ENCODE measurements at places on chromosomes 2 and 18.
A peak's percentile ranks its signal among the peaks of the same experiment; 100 is the strongest.

- no peak for DNase-seq
- H3K27ac ChIP-seq, result no peak overlapping the region
These were observed 25.7 kb downstream of the BCL11A start for GRCh38 chr2:60527762-60528161.

- no peak for DNase-seq
- no peak overlapping the region for H3K27ac ChIP-seq
- no peak overlapping the region for H3K4me3 ChIP-seq
- H3K27me3 ChIP-seq, result peaks cover 41% of the 10 kb centered on the region
- no peaks in the 10 kb centered on the region for H3K36me3 ChIP-seq
- no peaks in the 10 kb centered on the region for H3K4me1 ChIP-seq
These were observed 414.8 kb upstream of the HS6ST1 start for GRCh38 chr2:128733450-128733849.

GRCh38 chr2:85790499-85791188 is 36.9 kb downstream of the ATOH8 start:
- peaks cover 13% of the 10 kb centered on the region for H3K4me1 ChIP-seq
- no peak for DNase-seq
- H3K36me3 ChIP-seq, result no peaks in the 10 kb centered on the region

GRCh38 chr2:218406949-218407618 is 7.4 kb downstream of the CTDSP1 start:
- H3K27ac ChIP-seq, result 0 out of 2 replicates have a peak overlapping the region, but pooled peaks have one; percentile 19
- peak overlapping the region; percentile 59 for H3K4me3 ChIP-seq
- H3K4me1 ChIP-seq, result peaks cover 17% of the 10 kb centered on the region
- no peaks in the 10 kb centered on the region for H3K27me3 ChIP-seq
- peak; percentile 27 for DNase-seq

DNA sequence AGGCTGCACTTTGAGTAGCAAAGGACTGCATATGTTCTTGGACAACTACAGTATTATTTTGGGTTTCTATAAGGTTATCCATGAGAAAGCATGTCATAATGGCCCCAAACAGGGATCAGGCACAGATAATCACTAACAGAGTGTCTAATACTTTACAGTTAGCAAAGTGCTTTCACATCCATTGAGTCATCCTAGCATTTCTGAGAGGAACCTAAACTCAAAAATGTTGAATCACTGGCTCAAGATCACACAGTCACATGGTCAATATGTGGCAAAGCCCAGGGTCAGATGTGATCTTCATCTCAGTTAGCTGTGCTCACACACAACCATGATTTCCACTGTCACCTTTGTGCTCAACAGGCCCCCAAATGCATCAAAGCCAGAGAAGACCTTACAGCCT is 156.1 kb upstream of the VRK2 start:
- H3K4me1 ChIP-seq, result peaks cover 25% of the 10 kb centered on the region
- no peak overlapping the region for H3K4me3 ChIP-seq
- H3K36me3 ChIP-seq, result no peaks in the 10 kb centered on the region
- peak; percentile 53 for DNase-seq

DNA sequence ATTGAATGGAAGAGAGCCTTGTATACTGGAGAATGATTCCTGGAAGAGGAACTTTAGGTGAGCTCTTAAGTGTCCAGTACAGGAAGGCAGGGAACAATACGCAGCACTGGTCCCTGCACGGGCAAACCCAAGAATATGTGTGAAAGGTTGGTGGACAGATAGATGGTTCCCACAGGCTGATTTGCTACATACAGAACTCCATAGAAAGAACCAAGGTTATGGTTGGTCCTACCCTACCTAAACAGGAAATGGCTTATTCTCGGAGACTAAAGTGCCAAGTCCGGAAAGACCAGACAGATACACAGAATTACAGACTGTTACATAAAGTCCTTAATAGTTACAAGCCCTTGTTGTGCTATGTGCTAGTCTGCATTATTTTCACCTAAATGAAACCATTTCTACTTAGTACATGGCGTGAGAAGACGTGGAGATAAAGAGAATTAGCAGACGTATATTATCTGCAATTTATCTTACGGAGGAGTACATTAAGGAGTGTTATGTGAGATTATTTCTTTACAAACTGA is 1.2 kb downstream of the REV1 start:
- H3K4me3 ChIP-seq, result peak overlapping the region; percentile 86
- H3K36me3 ChIP-seq, result no peaks in the 10 kb centered on the region
- H3K27ac ChIP-seq, result peak overlapping the region; percentile 41
- peaks cover 14% of the 10 kb centered on the region for H3K4me1 ChIP-seq
- DNase-seq, result peak; percentile 54

DNA sequence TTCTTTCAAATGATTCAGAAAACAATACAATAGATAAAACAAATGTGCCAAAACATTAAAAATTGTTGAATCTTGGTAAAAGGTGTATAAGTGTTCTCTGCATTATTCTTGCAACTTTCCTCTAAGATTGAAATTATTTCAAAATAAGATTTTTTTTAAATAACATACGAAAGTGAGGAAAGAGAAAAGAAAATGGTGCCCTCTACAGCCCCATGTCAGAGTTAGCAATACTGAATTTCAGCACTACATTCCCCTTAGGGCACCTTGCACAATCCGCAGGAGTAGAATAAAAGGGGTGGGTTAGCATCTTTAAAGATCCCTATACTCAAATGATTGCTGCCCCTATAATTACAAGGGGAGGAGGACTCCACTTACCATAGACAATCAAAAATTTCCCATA is 433.7 kb downstream of the BCL11A start:
- peaks cover 18% of the 10 kb centered on the region for H3K27me3 ChIP-seq
- no peak for DNase-seq
- H3K4me1 ChIP-seq, result no peaks in the 10 kb centered on the region
- no peak overlapping the region for H3K27ac ChIP-seq
- H3K4me3 ChIP-seq, result no peak overlapping the region

GRCh38 chr2:134982603-134983002 is 64.0 kb downstream of the CCNT2 start:
- H3K36me3 ChIP-seq, result no peaks in the 10 kb centered on the region
- peaks cover 26% of the 10 kb centered on the region for H3K27me3 ChIP-seq
- no peak for DNase-seq
- no peaks in the 10 kb centered on the region for H3K4me1 ChIP-seq
- no peak overlapping the region for H3K27ac ChIP-seq
- H3K4me3 ChIP-seq, result no peak overlapping the region

DNA sequence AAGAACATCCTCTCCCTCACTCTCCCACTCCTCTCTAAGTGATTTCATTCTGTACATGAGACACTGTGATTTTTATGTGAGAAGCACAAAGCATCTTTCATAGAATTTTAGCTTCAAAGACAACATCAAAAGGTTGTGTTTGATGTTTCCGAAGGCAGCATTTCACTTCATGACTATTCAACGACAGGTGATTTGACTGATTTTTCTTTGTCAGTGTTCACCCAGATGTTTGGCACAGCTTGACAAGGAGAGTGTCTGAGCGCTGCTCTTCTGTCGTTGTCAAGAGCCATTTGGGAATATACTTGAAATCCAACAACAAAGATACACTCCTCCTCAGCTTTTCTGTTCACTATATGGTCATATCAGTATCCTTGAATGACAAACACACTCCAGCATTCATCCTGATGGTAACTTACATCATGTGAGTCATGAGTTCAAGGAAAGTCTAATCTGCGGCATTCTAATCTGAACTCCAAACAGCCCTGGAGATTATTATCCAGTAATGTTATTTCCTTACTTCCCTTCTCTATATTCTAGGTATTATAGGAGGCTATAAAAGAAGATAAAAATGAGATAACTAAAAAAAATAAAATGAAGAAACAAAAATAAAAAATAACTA is 45.9 kb upstream of the ST6GAL2 start:
- no peak for DNase-seq
- H3K4me3 ChIP-seq, result no peak overlapping the region
- H3K27me3 ChIP-seq, result no peaks in the 10 kb centered on the region

DNA sequence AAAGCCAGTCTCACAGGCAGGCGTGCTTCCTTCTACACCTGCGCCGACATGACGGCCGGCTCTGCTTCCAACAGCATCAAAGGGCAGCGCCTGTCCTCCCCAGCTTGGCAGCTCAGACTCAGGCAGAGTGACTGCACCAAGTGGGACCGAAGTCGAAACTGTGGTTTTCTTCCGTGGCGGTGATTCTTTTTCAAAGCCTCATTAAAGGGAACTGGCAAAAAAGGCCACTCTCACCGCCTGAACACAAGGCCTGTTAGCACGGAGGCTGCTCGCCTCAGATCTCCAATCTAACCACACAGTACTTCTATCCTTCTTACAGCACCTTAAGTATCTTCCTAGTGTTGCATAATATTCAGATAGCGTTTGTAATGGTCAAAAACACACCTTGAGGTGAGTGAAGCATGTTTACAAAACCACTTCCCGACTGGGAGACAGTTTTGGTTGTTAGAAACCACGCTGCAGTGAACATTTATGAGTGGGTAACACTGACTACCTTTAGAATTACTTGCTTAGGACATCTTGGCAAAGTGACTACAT is 236.4 kb downstream of the HDAC4 start:
- DNase-seq, result no peak
- no peak overlapping the region for H3K4me3 ChIP-seq
- no peaks in the 10 kb centered on the region for H3K36me3 ChIP-seq
- H3K4me1 ChIP-seq, result no peaks in the 10 kb centered on the region

- no peaks in the 10 kb centered on the region for H3K27me3 ChIP-seq
- H3K27ac ChIP-seq, result no peak overlapping the region
- peaks cover 16% of the 10 kb centered on the region for H3K4me1 ChIP-seq
These were observed 37.0 kb upstream of the CASP8 start for GRCh38 chr2:201223089-201224073.

- H3K27ac ChIP-seq, result no peak overlapping the region
- no peaks in the 10 kb centered on the region for H3K4me1 ChIP-seq
- H3K4me3 ChIP-seq, result no peak overlapping the region
- no peak for DNase-seq
These were observed 49.6 kb downstream of the ZBTB7C start for GRCh38 chr18:48359626-48360025.

- no peaks in the 10 kb centered on the region for H3K27me3 ChIP-seq
- no peak overlapping the region for H3K4me3 ChIP-seq
- peak overlapping the region; percentile 76 for H3K27ac ChIP-seq
- H3K4me1 ChIP-seq, result peaks cover 58% of the 10 kb centered on the region
- DNase-seq, result peak; percentile 90
These were observed 30.8 kb upstream of the GLS start for GRCh38 chr2:190849774-190850173.

- DNase-seq, result no peak
- no peaks in the 10 kb centered on the region for H3K27me3 ChIP-seq
- no peak overlapping the region for H3K27ac ChIP-seq
- peaks cover 8% of the 10 kb centered on the region for H3K4me1 ChIP-seq
These were observed 45.8 kb downstream of the DHX57 start for GRCh38 chr2:38829971-38830370.

- no peak overlapping the region for H3K4me3 ChIP-seq
- no peak for DNase-seq
- no peaks in the 10 kb centered on the region for H3K27me3 ChIP-seq
- no peaks in the 10 kb centered on the region for H3K36me3 ChIP-seq
- H3K27ac ChIP-seq, result no peak overlapping the region
These were observed 106.0 kb upstream of the TAF1B start for GRCh38 chr2:9737053-9737875.

DNA sequence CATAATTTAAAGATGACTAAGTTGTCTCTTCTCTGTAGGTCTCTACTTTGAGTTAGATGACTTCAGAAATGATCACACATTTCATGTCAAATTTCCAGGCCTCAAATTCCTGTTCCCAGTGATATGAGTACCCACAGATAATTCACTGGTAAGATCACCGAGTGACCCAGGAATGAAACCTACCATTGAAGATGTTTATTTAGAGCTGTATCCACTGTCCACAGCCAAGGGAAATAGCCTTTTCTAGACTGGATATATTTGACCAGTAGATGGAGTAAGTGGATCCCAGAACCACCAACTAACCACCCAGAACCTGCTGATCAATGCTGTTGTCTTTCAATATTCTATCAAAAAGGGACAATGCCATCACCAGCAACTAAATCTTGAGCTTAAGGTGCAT is 238.8 kb downstream of the SLC8A1 start:
- H3K27ac ChIP-seq, result no peak overlapping the region
- no peaks in the 10 kb centered on the region for H3K36me3 ChIP-seq
- DNase-seq, result peak; percentile 49

GRCh38 chr18:59821983-59822382 is 77.8 kb upstream of the PMAIP1 start:
- no peaks in the 10 kb centered on the region for H3K27me3 ChIP-seq
- no peak overlapping the region for H3K4me3 ChIP-seq
- H3K4me1 ChIP-seq, result peaks cover 4% of the 10 kb centered on the region

DNA sequence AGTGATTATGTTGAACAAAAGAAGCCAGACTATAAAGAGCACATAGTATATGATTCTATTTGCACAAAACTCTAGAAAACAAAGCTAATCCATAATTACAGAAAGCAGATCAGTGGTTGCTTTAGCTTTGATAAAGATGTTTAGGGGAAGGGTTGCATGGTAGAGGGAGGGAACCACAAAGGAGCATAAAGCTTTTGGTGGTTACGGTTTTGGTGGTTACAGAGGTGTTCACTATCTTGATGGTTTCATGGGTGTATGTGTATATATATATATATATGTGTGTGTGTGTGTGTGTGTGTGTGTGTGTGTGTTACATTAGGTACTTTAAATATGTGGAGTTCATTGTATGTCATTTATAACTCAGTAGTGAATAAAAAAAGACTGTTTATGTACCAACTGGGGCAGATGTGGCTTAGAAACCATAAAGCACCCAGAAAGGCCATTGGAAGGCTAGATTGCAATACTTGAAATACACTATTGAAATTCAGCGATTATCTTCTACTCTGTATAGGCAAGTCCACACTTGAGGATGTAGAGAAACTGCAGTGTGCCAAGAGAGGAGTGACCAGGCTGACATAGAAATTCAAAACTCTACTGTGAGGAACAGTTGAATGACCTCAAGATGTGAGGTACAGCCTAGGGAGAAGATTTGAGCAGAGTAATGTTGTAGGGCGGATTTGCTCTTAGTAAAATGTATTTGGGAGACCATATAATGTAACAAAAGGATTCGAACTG is 60.6 kb downstream of the CAB39 start:
- peaks cover 49% of the 10 kb centered on the region for H3K4me1 ChIP-seq
- no peaks in the 10 kb centered on the region for H3K27me3 ChIP-seq
- DNase-seq, result no peak

- no peaks in the 10 kb centered on the region for H3K36me3 ChIP-seq
- no peak for DNase-seq
- no peaks in the 10 kb centered on the region for H3K27me3 ChIP-seq
- no peak overlapping the region for H3K27ac ChIP-seq
These were observed 15.0 kb downstream of the TOGARAM2 start for GRCh38 chr2:28995765-28996750.

DNA sequence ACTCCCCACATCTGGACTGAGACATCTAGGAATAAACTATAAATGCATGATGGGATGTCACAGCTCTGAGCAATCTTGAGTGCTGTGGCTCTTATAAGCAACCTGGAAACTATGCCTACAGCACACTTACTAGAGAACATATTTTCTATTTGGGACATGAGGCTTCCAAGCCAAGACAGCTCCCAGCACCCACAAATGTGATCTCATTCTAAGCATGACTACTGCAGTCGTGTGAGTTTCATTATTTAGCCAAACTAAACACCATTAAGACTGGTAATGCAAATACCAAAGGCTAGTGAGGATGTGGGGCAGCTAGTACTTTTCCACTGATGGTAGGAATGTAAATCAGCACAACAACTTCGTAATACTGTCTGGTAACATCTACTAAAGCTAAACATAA is 72.5 kb downstream of the RTTN start:
- H3K4me1 ChIP-seq, result 0 out of 2 replicates have a peak, but pooled peaks cover 9% of the 10 kb centered on the region
- peak; percentile 25 for DNase-seq
- peaks cover 5% of the 10 kb centered on the region for H3K36me3 ChIP-seq
- H3K4me3 ChIP-seq, result no peak overlapping the region
- H3K27me3 ChIP-seq, result no peaks in the 10 kb centered on the region

GRCh38 chr2:119369845-119370244 is 3.1 kb downstream of the DBI start:
- H3K4me3 ChIP-seq, result no peak overlapping the region
- peaks cover 29% of the 10 kb centered on the region for H3K4me1 ChIP-seq
- no peak overlapping the region for H3K27ac ChIP-seq
- H3K36me3 ChIP-seq, result peaks cover 52% of the 10 kb centered on the region
- no peak for DNase-seq
- no peaks in the 10 kb centered on the region for H3K27me3 ChIP-seq
